CD8-positive, alpha-beta T cell (primary cell): ENCODE measurements at places on chromosomes 6 and 20.

DNA sequence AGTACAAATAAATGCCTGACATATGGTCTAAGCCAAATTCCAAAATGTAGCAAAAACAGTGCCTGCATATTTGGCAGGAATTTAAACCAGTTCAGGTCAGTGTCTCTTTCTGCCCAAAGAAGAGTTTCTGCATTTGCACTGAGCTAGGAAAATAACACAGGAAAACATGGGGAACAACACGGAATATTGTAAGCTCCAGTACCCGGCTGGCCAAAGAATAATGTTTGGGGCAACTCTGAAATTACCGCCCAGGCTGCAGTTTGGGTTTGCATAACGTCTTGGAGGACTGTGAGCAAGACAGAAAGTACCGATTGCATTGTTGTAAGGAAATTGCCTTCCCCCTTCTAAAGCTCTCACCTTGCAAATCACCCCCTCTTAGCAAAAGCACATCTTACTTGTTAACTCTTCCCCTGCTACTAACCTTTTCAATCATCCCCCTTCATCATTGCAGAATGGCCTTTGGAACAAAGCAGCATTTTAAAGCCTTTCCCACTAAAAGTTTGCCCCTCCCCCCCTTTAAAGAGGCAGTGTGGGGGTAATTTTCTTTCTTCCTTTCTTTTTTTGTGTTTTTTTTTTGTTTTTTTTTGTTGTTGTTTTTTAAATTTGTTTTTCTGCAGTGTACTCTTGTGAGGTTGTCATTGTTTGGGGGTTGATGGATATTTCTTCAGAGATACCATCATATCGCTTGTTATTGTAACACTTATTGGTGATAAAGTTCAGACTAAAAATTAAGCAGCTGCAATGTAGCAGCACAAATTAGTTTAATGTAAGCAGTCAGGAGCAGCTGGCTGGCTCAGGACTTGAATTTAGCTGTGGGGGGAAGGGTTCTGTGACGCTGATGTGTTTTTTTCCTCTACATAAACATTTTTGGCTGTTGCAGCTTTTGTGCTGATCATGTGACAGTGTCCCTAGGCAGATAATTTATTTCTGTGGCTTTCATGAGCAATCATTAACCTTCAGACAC, 100.0 kb upstream of the CITED2 start:
- DNase-seq = no peak

GRCh38 chr6:96823743-96824142, 13.5 kb downstream of the GPR63 start:
- DNase-seq = no peak

- DNase-seq = no peak
Measured at GRCh38 chr20:54585217-54585616, 109.8 kb downstream of the DOK5 start.

DNA sequence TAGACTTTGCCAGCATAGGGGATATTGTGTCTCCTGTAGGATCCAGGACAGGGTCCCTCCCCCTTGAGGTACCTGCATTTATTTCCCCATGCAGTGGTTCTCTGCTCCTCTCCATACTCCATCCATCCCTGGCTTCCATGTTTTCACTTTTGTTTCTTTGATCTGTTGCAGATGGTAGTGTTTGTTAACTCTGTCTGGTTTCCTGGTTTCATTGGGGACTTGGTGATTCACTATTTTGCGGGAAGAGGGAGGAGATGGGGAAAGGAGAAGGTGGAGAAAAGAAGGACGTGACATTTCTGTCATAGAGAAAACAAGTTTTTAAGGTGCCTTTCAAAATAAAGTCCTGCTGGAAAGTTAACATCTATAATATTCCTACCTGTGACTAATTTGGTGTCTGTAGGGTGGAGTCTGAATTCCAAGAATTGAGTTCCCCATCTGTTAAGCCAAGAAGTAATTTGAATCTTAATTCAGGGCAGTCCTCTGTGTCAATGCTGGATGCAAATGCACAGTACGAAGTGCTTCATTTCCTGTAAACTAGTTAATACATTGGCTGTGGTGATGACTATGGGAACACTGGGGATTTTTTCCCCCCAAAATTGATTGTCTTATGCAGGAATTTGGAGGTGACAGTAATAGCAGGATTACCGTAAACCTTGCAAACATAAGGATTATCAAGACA, 6.9 kb upstream of the RNF144B start:
- no peak for DNase-seq

DNA sequence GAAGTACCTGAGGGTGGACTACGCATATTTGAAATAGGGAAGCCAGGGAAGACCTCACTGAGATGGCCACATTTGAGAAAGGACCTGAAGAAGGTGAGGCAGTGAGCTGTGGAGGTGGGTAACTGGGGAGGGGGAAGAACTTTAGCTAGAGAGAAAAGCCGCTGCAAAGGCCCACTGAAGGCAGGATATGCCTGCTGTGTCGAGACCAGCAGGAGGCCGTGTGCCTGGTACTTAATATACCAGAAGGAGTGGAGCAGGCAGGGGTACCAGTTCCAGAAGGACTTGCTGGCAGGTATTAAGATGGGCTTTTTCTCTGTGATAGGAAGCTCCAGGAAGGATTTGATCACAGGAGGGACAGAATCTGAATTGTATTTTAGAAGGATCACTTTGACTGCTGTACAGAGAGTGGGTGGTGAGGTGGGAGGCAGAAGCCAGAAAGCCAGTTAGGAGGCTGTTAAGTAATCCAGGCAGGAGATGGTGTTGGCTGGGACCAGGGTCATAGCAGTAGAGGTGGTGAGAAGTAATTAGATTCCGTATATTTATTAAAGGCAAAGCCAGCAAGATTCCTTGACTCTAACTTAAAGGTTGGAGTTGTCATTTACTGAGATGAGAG, 54.2 kb upstream of the FANCE start:
- DNase-seq = no peak
